Suprapubic skin (tissue), 4 donors: ENCODE measurements at places on chromosomes 3 and 15. TPM values are rescaled to one million over a fixed set of nuclear protein-coding genes. Genes with fewer than 3 reads are reported as not detected.

IL12A gene
- total RNA-seq: 0.30 TPM

PRR20G gene
- not detected for total RNA-seq

GOLGA8O gene
- total RNA-seq: 1.5 TPM

NOP10 gene
- 88.9 TPM for total RNA-seq

DNA sequence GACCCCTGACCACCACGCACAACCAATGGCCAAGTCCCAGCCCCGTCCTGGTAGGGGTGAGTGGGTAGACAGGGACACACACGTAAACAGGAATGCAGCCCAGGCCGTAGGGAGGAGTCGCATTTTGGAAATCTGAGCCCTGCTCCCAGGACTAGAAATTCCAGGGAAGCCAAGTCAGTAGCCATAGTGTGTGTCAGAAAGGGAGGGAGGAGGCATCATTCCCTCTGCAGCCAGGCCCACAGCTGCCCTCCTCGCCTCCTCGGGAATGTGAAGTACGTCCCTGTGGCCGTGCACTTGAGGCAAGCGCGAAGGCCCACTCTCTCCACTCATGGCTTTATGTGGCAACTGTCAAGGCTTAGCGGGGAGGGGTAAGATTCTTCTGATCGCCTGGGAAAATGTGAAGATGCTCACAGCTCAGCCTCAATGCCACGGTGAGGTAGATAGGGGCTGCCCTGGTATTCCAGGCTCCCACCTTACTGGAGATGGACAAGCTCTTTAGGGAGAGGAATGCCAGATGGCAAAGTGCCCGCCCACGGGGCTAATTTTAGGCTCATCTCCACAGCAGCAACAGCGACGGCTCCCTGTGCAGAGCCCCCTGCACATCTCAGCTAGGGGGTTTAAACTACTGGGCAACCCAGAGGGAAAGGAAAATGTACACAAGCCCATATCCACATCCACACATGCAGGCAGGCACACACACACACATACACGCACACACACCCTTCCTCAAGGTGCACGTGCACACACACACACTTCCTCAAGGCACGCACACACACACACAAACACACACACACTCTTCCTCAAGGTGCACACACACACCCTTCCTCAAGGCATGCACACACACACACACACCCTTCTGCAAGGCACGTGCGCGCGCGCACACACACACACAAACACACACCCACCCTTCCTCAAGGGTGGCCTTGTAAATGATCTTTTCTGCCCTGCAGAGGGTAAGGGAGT, 65.5 kb downstream of the ADCY5 start:
- no peak overlapping the region for H3K4me3 ChIP-seq
- H3K27me3 ChIP-seq: no peaks in the 10 kb centered on the region
- no peaks in the 10 kb centered on the region for H3K4me1 ChIP-seq
- H3K36me3 ChIP-seq: no peaks in the 10 kb centered on the region
- H3K27ac ChIP-seq: no peak overlapping the region

DNA sequence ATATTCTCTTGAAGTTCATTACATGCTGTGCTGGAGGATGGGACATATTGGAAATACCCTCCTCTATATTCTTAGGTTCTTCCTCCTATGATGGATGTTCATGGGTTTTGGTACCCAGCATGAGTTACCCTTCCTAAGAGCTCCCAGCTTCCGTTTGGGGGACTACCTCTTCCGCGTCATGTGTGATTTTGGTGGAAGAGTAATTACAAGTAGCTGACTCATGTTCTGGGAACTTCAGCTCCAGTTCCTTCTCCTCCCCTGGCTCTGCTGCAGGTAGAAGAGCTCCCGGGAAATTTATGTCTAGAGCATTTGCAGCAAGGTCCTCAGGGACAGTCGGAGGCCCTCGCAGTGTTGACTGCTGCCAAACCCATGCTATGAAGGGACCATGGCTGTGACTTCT, 208.8 kb upstream of the IL12A start:
- H3K4me3 ChIP-seq: no peak overlapping the region
- no peaks in the 10 kb centered on the region for H3K27me3 ChIP-seq
- no peaks in the 10 kb centered on the region for H3K36me3 ChIP-seq
- H3K27ac ChIP-seq: no peak overlapping the region

DNA sequence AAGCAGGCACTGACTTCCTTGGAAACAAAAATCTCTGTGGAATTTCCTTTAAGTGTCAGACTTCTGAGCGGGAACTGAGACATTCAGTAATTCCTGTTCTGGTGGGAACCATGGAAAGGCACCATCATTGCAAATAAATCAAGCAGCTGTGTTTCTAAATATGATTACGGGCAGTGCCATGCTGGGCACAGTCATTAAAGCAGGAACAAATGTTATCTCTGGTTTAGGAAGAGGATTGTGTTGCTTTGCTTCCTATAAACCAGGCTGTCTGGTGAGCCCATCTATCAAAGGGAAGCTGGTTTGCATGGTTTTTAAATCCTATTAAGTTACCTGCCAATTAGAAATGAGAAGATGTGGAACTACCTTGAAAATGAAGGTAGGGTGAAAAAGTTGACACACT, 86.7 kb downstream of the EBLN2 start:
- no peak for DNase-seq
- no peaks in the 10 kb centered on the region for H3K27me3 ChIP-seq
- no peak overlapping the region for H3K4me3 ChIP-seq
- no peaks in the 10 kb centered on the region for H3K36me3 ChIP-seq
- peaks cover 15% of the 10 kb centered on the region for H3K4me1 ChIP-seq
- H3K27ac ChIP-seq: no peak overlapping the region

- peaks cover 100% of the 10 kb centered on the region for H3K27me3 ChIP-seq
- H3K4me3 ChIP-seq: peak overlapping the region; percentile 19
- no peak for DNase-seq
Measured at GRCh38 chr3:181701096-181701495, 10.6 kb upstream of the SOX2 start.

- no peak overlapping the region for H3K27ac ChIP-seq
- no peak for DNase-seq
- H3K27me3 ChIP-seq: no peaks in the 10 kb centered on the region
- no peaks in the 10 kb centered on the region for H3K4me1 ChIP-seq
- no peak overlapping the region for H3K4me3 ChIP-seq
Measured at GRCh38 chr3:128067489-128067888, 15.3 kb downstream of the SEC61A1 start.

GRCh38 chr3:98567666-98568270, 25.6 kb downstream of the CPOX start:
- H3K4me1 ChIP-seq: no peaks in the 10 kb centered on the region
- H3K27ac ChIP-seq: no peak overlapping the region
- no peaks in the 10 kb centered on the region for H3K36me3 ChIP-seq

GRCh38 chr3:66029014-66029413, 9.7 kb downstream of the MAGI1 start:
- H3K27me3 ChIP-seq: no peaks in the 10 kb centered on the region
- no peak overlapping the region for H3K27ac ChIP-seq
- H3K4me3 ChIP-seq: no peak overlapping the region
- no peak for DNase-seq
- H3K4me1 ChIP-seq: no peaks in the 10 kb centered on the region

GRCh38 chr15:95990833-95991232, 339.7 kb upstream of the NR2F2 start:
- H3K27me3 ChIP-seq: no peaks in the 10 kb centered on the region
- H3K4me3 ChIP-seq: no peak overlapping the region
- no peaks in the 10 kb centered on the region for H3K36me3 ChIP-seq
- DNase-seq: no peak
- no peak overlapping the region for H3K27ac ChIP-seq

DNA sequence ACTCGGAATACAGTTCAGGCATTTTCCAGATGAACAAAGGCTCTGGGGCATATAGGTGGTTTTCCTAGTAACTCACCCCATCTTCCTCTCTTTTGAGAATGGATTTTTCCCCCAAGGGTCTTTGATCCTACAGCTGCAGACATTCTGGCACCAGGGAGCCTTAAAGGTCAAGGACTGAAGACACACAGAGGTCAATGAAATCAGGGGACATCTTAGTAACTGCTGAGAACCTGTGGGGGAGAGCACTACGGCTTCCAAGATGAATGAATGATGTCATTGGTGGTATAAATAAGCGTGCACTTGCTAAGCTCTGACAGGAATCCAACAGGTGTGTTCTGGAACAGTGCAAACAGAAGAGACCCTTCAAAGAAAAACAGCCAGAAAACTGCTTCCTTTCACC, 36.3 kb downstream of the TMEM212 start:
- no peaks in the 10 kb centered on the region for H3K27me3 ChIP-seq
- no peak overlapping the region for H3K27ac ChIP-seq
- peaks cover 26% of the 10 kb centered on the region for H3K4me1 ChIP-seq
- no peak overlapping the region for H3K4me3 ChIP-seq

GRCh38 chr3:77326586-77326985, 286.7 kb downstream of the ROBO2 start:
- H3K4me3 ChIP-seq: no peak overlapping the region
- no peaks in the 10 kb centered on the region for H3K36me3 ChIP-seq
- H3K27ac ChIP-seq: no peak overlapping the region
- H3K27me3 ChIP-seq: no peaks in the 10 kb centered on the region
- no peak for DNase-seq
- H3K4me1 ChIP-seq: peaks cover 6% of the 10 kb centered on the region

GRCh38 chr3:71312461-71312860, 271.1 kb downstream of the FOXP1 start:
- DNase-seq: no peak
- H3K27me3 ChIP-seq: no peaks in the 10 kb centered on the region
- H3K4me3 ChIP-seq: no peak overlapping the region
- no peaks in the 10 kb centered on the region for H3K36me3 ChIP-seq
- peaks cover 5% of the 10 kb centered on the region for H3K4me1 ChIP-seq
